ENCODE measurements at places on chromosomes 3 and 15.

- no peak for DNase-seq
Observed at GRCh38 chr15:29613951-29614382, 208.3 kb downstream of the TJP1 start.

GRCh38 chr3:188241883-188242282 lies 87.9 kb downstream of the LPP start:
- DNase-seq = no peak

DNA sequence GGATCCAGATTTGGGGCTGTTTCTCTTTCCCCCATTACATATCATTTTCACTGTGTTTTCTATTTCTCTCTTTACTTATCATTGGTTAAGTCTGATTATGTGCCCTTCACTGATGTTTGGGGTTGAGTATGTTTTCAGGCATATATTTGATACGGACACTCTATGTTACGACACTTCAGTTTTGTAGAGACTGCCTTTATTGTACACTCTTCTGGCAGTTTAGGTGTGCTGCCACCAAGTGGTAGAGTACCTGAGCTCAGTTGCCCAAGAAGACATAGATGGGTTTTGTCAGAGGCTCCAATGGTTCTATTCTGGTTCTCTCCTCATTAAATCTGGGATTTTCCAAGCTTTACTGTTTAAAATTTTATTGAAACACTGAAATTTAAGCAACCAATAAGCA lies 255.0 kb upstream of the ROPN1 start:
- DNase-seq = no peak

GRCh38 chr15:72136170-72137051 lies 18.2 kb downstream of the SENP8 start:
- no peak for DNase-seq

- DNase-seq = no peak
Observed at GRCh38 chr3:13415997-13416793, 3.9 kb downstream of the NUP210 start.

DNA sequence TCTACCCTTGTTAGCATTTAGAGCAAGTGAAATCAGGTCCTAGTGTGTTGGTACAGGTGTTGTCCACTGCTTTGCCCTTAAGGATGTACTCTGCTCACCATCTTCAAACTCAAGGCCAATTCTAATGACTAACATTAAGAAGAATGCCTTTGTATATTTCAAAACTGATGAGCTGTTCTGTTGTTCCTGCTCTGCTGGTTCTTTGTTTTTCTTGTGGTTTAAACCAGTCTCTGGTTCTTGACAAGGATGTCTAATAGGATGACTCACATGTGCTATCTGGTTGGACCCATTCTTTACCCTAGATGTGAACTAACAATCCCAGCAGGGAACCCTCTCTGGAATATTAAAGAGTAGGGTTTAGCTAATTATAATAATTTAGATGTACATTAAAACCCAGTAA lies 17.3 kb downstream of the ABHD5 start:
- peak; percentile 89 for DNase-seq

- no peak for DNase-seq
Observed at GRCh38 chr3:186998937-186999368, 68.6 kb downstream of the ST6GAL1 start.

DNA sequence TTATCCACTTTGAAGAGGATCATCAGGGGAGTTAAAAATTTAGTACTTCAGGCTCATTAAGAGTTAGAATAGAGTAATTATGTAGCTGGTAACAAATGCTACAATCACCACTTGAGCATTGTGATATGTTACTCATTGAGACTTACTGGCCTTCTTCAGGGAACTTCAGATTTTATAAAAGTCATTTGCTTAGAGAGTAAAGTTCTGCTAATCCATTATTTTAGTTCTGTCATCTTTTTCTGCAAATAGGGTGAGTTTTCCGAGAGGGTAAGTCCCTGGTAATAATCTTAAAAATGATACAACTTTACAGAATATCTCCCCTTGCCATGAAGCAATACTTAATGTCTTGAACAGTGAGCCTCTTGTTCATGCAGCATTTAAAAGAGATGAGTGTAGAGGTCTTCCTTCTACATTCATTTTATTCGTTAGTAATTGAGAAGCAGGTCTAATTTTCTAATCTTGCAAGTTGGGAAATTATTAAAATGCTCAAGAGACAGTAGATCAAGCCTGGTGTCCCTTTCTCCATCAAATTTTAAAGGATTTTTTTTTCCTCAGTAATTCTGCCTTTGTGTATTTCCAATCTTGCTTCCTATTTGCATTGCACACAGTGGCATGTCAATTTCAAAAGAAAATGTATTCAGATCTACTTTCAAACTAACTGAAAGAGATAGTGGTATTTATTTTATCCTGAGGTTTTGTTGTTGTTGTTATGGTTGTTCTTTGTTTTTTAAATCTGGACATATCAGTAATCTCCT lies 52.6 kb downstream of the MBNL1 start:
- no peak for DNase-seq

- no peak for DNase-seq
Observed at GRCh38 chr15:66947471-66947870, 117.9 kb upstream of the SMAD3 start.

- DNase-seq = no peak
Observed at GRCh38 chr3:129827765-129828164, 65.7 kb downstream of the TMCC1 start.

DNA sequence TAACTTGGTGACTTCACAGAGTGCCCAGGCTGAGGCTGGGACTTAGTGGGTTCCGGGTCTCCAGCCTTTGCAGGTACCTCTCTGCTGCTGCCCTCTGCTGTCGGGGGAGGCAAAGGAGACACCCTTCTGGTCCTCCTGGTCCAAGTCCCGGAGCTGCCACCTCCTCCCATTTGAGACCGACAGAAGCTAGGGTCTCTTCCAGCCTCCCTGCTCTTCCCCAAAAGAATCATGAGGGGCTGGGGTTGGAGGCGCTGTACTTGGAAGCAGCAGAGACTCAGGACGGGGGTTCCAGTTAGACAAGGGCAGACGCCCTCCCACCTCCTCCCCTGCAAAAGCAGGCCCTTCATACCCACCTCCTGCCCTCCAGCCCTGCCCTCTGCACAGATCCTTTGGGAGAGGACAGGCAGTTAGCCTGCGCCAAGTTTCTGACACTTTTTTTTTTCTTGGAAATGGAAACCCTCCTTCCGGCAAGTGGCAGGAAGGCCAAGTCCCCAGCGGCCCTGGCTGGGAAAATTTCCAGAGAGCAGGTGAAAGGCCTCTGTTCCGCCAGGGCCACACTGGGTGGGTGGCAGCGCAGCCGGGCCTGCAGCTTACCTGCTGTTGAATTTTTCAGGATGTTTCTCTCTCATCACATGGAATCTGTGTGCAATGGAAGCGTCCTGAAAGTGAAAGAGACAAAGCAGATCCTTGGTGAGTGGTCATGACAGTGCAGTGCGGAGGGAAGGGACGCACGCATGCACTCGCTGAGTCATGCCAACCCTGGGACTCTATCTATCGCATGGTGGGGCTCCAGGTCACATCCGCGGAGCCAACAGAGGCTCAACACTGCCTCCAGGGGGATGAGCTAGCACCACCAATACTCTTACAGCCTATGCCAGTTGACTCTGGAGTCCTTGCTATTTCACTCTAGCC lies 119.9 kb downstream of the DGKG start:
- DNase-seq = peak; percentile 88

DNA sequence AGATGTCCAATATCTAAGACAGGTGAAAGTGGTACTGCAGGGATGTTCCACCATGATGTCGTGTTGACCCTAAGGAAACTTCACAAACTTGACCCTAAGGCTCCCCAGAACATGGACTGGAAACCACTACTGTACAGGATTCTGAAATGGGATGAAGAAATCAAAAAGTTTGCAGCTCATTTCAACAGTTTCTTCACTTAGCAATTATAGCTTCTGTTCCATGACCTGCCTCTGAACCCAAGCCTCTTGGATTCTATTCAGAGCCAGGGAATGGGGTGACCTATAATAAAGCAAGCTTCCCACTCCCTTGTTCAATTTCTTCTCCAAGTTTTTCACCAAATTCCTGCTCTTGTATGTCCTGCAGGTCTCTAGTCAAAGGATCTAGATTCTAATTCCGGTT lies 40.7 kb downstream of the DUT start:
- no peak for DNase-seq

GRCh38 chr15:88701561-88702095 lies 62.8 kb downstream of the ISG20 start:
- DNase-seq = no peak

GRCh38 chr3:152611905-152612304 lies 223.0 kb upstream of the P2RY1 start:
- no peak for DNase-seq

GRCh38 chr3:40878464-40878905 lies 320.8 kb upstream of the CTNNB1 start:
- DNase-seq = no peak

DNA sequence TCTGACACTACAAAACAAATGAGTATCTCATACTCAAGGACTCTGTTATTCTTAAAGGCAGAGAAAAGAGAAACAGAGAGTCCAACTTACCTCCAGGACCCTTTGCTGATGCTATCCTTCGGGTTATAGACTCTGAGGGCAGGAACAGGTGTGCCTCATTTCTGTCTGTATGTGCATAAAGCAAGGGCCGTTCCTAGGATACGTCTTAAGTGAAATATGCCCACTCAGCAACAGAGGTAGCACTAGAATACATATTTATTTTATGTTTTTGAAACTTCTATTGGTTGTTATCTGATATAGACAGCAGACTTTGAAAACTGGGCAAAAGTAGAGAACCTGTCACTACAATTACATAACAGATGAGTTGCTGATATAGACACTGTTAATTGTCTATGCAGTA lies 89.3 kb upstream of the CPNE4 start:
- DNase-seq = no peak

DNA sequence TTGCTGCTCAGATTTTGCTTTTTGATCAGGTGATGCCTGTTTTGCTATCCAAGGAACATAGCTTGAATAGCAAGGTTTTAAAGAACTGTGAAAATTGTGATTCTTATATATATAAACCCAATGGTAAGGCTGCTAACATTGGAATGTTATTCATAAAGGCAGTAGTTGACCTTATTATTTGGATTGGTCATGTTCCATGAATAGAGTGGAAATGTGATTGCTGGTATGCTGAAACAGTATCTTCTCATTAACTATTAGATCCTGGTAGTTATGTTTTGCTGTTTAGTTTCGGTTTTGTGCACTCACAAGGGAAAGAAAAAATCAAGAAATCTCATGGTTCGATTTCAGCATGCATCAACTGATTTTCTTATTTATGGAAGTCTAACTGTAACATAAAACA lies 78.7 kb upstream of the NPHP3 start:
- no peak for DNase-seq

DNA sequence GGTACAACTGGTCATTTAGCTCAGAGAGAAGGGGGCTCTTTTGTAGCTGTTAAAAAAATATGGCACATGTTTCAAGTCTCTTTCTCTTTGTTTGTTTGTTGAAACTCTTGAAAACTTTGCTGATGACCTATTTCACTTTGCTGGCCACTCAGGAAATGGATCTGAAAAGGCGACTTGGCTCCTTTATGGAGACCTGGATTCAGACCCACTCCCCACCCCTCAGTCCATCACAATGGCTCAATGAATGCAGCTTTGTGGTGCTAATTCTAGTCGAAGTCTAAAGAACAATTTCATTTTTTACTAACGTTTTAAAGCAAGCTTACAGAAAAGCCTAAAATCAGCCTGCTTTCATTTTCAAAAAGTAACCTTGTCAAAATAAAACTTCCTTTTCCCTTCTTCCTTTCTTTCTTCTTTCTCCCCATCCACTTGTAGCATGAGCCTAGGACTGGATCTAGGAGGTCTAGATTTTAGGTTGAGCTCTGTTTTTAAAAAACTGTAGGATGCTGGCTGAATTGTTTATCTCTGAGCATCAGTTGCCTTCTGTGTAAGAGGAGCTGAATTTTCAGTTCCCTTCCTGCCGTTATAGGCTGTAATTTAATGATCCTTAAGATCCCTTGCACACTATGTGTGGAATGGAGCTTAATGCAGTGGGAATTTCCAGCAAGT lies 165.5 kb upstream of the FEZF2 start:
- DNase-seq = no peak

DNA sequence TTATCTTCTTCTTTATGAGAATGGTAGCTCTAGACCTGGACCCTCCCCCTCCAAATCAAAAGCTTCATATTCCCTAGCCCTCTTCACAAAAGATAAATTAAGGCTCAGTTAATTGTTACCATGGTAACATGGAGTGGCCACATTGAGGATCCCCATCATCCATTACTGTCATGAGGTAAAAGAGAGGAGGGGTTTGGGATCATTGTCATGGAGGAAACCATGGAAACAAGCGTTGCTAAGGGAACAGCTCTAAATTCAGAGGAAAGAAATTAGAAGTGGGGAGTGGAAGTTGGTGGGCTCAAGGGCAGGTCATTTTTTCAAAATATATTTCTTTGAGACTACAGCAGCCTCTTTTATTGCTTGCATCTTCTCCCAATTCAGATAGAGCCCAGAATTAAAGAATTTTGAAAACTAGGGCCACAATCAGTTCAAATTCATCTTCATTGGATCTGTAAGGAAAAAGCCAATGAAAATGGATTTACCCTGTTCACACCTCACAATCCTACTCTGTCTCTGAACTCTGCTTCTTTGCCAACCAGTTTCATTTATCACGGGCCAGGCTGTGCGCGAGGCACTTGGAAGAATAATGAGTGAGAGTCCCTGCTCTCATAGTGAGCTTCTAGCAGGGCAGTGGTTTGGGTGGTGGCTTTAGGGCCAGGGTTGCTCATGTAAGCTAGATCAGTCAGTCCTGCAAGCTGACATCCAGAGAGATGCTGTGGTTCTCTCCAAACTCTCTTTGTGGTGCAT lies 11.6 kb upstream of the AEN start:
- DNase-seq = no peak

DNA sequence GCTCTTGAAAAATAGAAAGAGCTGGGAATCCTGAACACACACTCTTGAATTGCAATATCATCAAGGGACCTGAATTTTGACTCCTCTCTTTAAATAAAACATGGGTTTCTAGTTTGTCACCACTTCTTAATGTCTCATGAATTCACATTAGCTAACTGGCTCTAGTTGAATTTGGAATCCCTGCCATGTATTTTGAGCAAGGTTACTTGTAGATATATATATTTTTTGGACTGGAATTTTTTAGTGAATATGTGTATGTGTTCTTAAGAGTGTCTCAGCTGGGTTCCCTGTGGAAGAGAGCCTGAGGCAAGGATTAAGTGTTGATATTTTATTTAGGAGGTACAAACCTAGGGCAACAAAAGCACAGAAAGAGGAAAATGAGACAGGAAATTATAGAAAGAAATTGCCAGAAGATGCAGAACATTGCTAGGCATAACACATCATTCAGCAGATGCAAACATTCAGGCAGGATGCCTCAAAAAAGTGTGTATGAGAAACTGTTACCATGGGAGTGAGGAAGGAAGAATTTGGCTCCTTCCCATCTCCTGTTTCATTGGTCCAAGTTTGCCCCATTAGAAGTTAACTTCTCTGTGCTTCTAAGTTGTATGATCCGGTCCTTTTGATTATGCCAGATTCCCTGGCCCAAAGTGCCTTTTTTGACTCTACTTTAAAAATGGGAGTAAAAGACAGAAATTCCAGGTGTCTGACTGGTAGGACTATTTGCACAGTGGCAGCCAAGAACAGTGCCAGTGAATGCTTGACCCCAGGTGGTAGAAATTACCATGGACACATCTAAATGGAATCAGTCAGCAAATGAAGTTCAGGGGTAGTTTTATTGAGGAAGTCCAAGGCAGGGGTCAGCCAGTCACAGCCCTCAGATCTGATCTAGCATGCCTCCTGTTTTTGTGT lies 253.7 kb upstream of the TGFBR2 start:
- no peak for DNase-seq
